ENCODE measurements at places on chromosomes 1 and 21. TPM values are rescaled to one million over a fixed set of nuclear protein-coding genes. Genes with fewer than 3 reads are reported as not detected.

Gene DENND2D
- 17.1 TPM for total RNA-seq

Gene WDR64
- not detected for total RNA-seq

GRCh38 chr1:209875515-209875914 is 47.7 kb downstream of the UTP25 start:
- peak; percentile 72 for DNase-seq

GRCh38 chr21:15446223-15446622 is 283.6 kb upstream of the USP25 start:
- no peak for DNase-seq

DNA sequence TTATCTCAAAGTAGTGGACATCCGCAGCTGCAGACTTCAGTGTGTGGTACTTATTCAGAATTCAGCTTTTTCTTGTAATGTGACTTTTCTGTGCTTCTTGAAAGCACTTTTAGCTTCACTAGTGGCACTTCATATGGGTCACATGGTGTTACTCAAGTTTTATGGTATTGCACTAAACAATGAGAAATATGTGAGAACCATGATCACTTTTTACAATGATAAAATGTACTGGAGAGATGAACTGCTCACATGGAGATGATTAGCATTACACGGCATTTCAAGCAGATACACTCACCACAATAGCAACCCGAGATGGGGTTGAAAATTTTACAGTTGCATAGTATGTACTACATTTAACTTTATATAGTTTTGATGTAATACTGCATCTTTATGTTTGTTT is 40.1 kb upstream of the GPR52 start:
- no peak for DNase-seq

- no peak for DNase-seq
These were observed 28.1 kb upstream of the B3GALNT2 start for GRCh38 chr1:235532360-235532759.

DNA sequence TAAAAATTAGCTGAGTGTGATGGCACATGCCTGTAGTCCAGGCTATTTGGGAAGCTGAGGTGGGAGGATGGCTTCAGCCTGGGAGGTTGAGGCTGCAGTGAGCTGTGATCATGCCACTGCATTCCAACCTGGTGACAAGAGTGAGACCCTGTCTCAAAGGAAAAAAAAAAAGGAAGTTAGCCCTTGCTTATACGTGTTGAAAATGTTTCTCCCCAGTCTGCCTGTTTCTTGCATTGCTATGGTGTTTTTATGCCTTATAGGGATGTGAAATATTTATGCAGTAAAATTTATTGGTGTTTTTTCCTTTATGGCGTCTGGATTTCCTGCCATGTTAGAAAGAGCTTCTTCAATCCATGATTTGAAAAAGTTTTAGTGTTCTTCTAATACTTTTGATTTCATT is 3.6 kb upstream of the RERE start:
- DNase-seq: no peak

- no peak for DNase-seq
These were observed 59.6 kb downstream of the CC2D1B start for GRCh38 chr1:52306227-52307006.

GRCh38 chr21:36791695-36792470 is 93.0 kb downstream of the SIM2 start:
- DNase-seq: no peak

All from Caki2 (cell line).